ENCODE measurements at places on chromosomes 7 and 10.

- DNase-seq: no peak
Measured at GRCh38 chr10:30625080-30625479, 4.5 kb downstream of the LYZL2 start.

DNA sequence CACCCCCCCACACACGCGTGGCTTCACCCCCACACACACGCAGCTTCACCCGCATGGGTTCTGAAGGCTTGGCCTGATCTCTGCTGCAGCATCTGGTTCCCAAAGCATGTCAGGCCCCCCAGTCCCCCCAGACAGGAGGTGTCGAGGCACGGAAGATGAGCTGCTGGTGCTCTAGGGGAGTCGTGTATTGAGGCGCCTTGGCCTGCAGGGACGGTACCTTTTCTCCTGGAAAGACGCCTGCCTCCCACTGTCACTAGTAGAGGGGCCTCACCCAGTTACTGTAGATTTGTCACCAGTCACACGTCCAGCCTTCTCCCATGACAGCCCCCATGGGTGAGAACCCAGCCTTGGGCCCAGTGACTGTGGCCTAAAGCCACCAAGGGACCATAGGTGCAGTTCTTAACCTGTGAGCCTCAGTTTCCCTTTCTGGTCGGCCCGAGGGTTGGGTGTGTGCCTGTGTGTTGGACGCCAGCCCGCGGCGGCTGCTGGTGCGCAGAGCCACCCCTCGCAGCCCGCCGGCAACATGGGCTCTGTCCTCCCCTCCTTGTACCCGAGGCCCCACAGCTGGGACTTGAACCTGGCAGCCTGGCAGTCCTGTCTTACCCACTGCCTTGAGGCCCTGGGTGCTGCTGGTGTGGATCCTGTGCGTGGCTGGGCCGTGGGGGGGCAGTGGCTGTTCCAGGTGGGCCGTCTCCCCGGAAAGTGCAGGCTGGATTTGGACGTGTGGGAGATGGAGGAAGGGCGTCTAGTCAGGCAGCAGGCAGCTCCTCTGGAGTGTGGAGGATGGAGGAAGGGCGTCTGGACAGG is 81.7 kb downstream of the NKX6-2 start:
- DNase-seq: no peak

DNA sequence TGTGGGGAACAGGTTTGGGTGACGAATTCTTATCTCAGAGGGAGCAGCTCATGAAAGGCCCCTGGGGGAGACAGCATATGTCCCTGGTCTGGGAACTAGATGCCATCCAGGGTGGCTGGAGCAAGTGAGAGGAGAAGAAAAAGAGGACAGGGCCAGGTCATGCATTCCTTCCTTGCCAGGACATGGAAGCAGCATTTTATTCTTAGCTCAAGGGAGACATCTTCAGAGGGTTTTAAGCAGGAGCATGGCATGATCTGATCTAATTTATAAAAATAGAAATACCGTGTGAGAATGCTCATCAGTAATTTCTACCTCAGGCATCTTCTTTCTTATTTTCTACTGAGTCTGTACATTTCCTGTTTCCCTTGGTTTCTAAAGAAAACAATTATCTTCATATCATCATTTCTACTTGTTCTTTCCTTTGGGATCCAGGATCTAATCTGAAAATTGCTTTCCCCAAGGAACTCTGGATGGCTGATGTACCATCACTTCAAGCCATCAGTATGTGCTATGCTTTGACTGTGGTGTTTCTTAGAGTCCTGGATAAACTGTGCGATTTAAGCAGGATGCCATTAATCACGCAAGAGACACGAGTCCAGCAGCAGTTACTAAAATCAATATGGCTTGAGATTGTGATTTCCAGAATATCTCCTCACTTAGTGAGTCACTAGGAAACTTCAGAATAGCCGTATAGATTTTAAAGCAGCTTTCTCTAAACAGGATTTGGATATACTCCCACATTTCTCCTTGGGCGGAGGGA is 386.2 kb downstream of the GALNT17 start:
- no peak for DNase-seq

- no peak for DNase-seq
Measured at GRCh38 chr7:147033641-147034040, 917.0 kb downstream of the CNTNAP2 start.

DNA sequence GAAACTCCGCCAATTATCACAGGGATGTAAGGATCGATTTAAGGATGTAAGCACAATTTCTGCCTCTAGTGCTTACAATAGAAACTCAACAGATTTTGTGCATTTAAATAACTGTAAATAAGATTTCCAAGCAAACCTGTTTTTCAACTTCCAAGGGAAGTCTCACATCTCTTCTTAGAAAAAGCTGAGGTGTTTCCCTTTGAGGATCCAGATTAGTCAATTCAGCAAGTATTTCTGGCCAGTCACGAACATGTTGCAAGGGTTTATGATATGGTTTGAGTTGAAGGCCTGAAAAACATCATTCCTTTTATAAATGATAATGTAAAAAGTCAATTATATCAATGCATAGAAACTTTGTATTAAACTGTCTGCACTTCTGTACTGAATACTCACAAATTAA is 23.9 kb downstream of the KRIT1 start:
- DNase-seq: no peak

GRCh38 chr7:129553899-129554461 is 51.6 kb downstream of the SMKR1 start:
- peak; percentile 39 for DNase-seq

- DNase-seq: peak; percentile 18
Measured at GRCh38 chr7:103524042-103524907, 78.3 kb upstream of the SLC26A5 start.

Measured in RCC 7860 (cell line).